WTC11 (cell line): ENCODE measurements at places on chromosomes 12 and 14.

- no peak for DNase-seq
These were observed 382.5 kb upstream of the ATP2B1 start for GRCh38 chr12:90090929-90091651.

DNA sequence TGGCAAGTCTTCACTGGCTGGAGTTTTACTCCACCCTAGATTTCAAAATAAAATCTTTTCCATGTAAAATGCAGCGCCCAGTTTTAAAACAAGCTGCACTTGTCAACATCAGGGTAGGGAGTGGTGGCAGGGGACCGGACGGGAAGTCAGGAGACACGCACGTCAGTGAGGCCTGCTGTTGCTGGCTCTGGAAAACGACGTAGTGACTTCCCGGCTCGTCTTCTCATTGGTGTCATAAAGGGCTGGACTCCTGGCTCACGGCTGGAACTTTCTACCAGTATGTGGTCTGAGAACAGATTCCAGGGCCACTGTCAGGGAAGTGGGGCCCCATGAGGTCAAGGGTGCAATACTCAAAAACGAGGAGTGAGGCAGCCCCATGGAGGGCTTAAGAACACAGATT is 64.2 kb upstream of the FOXN3 start:
- DNase-seq, result no peak

- no peak for DNase-seq
These were observed 3.8 kb upstream of the NUMB start for GRCh38 chr14:73462048-73462715.

GRCh38 chr14:22598896-22599244 is 770 bp downstream of the ABHD4 start:
- no peak for DNase-seq

- DNase-seq, result no peak
These were observed 4.9 kb upstream of the GPR132 start for GRCh38 chr14:105069871-105070759.

DNA sequence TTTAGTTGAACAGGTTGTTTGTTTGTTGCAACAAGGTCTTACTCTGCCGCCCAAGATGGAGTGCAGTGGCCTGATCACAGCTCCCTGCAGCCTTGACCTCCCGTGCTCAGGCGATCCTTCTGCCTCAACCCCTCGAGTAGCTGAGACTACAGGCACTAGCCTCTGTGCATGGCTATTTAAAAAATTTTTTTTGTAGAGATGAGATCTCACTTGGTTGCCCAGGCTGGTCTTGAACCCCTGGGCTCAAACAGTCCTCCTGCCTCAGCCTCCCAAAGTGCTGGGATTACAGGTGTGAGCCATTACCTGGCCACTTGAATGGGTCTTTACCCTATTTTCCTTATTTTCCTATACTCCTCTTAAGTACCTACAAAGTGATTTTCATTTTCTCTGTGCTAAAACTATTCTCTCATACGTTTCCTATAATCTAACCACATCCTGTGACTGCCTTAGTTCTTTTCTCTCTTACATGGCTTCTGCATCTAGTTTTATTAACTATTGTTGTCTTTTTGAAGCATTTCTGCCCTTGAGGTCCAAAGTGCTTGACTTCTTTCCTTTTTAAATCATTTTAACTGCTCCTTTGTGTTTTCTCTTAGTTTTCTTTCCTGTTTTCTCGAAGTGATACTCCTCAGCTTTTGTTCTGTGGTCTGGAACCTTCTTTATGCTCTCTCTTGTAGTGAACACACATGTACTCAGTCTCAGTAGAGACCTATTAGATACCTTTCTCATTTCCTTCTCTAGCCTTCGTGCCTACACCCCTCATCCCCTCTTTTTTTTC is 14.1 kb downstream of the GPX2 start:
- no peak for DNase-seq

- DNase-seq, result peak; percentile 38
These were observed 177.9 kb downstream of the ETV6 start for GRCh38 chr12:11827091-11828061.

DNA sequence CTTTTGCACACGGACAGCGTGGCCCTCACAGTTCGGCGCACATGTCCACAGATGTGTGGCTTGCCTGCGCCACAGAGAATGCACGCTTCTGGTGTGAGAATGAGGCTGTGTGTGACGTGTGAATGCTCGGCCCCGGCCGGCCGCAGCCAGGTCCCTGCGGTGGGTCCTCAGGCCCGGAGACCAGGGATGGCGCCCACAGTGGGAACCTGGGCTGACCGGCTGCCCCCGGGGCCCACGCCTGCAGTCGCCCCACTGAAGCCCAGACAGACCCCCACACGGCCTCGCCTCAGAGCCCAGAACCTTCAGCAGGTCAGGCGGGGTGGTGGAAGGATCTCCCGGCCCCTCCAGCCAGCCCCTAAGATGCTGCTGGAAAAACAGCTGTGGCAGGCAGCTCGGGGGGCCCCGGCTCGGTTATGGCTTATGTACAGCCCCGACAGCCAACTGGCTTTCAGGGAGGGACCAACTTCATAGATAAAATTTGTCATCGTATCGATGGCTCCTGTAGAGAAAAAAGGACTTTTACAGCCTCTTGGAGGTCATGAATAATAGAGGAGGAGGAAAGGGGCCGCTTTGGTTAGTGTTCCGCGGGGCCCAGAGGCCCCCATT is 4.5 kb upstream of the C14orf180 start:
- DNase-seq, result no peak

- no peak for DNase-seq
These were observed 155.5 kb downstream of the PCNX1 start for GRCh38 chr14:71062581-71063303.

- no peak for DNase-seq
These were observed 18.6 kb upstream of the ITGA5 start for GRCh38 chr12:54437697-54438096.

- DNase-seq, result no peak
These were observed 14.7 kb downstream of the PCBP2 start for GRCh38 chr12:53466640-53467039.

GRCh38 chr14:64704743-64705380 is 638 bp downstream of the PLEKHG3 start:
- no peak for DNase-seq

- no peak for DNase-seq
These were observed 238.8 kb downstream of the DACT1 start for GRCh38 chr14:58876608-58877007.

- no peak for DNase-seq
These were observed 432.6 kb downstream of the LRIG3 start for GRCh38 chr12:58487678-58488161.

- DNase-seq, result peak; percentile 41
These were observed 28.2 kb upstream of the RPLP0 start for GRCh38 chr12:120229071-120229486.

DNA sequence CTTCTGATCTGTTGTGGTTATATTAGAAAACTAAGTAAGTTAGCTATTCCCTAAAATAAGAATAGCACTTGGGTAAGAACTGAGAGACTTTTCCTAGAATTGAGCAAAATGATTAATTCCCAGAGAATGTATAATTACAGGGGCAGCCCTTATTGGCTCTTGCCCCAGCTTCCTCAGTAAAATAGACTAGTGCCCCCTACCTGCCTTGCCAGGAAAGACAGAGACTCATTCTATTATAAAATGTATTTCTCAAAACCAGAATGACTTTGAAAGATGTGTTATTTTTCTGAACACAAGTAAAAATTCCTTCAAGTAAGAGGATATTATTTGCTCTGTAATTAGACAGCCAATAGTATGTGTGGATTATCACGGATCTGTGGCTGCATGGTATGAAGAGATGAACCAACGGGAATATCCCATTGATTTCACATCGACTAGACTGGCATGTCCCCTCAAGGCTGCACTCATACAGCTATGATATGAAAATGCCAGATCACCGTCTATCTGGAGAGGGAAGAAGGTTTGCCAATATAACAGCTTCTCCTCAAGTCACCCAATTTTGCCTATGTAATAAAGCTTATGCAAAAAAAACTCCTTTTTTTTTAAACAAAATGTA is 7.4 kb upstream of the GLRX5 start:
- no peak for DNase-seq

- peak; percentile 10 for DNase-seq
These were observed 641.9 kb upstream of the FBXO33 start for GRCh38 chr14:40074169-40074568.

DNA sequence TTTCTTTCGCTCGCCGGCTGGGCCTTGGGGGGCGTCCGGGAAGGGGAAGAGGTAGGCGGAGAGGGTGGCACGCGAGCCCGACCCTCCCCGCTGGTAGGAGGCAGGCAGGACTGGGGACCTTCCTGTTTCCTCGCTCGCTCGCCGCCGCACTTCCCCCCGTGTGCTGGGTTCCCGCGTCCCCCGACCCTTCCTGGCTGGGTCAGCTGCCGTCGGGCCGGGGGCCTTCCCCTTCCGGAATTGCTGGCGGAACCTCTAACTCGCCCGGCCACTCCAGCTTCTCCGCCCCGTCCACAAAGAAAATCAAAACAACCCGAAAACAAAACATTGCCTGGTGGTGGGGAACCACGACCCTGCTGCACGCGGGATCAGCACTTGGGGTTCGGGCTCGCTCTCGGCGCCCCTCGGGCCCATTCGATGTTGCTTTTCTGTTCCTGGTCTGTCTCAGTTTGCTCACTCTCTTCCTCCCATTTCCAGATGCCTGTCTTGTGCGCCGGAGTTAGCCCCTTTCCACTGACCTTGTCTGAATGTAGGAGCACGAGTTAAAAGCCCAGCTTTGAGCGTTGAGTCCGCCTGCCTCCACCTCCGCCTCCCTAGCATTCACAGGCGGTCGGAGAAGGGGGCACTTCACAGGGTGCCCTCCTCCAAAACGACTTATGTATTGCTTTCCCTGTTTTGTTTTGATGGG is 581 bp downstream of the PAPOLA start:
- peak; percentile 56 for DNase-seq

- DNase-seq, result no peak
These were observed 2.0 kb downstream of the FAM177A1 start for GRCh38 chr14:35047976-35048513.

- DNase-seq, result peak; percentile 48
These were observed 200.9 kb upstream of the CAND1 start for GRCh38 chr12:67068204-67068731.
